Posterior cingulate gyrus (tissue), 11 donors: ENCODE measurements at places on chromosomes 3 and 15.

DNA sequence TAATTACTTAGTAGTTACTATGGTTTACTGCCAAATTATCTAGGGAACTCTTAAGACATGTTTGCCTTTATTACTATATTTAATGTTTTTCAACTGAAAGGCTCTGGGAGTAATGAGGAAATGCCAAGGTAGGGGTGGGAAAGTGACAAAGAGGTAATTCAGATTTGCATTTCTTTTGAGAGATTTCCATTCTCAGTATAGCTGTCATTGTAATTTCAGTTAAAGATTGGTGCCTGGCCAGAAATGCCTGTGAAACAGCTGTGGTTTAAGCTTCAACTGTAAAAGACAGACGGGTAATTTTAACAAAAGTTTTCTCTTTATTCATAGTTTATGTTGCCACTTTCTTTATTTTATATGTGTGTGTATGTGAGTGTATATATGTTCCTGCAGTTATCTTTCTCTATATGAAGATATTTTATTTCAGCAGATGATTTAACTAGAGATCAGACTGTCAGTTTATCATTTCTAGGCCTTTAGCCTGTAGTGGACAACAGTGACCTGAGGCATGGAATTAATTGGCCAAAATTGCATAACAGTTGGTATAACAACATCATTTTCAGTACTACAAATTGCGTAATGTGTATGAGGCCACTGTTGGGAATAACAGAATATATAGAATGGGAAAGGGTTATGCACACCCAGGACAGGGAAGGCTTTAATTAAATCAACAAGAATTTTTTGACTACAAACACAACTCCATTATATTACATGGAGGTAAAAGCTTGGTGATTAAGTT is 119.0 kb downstream of the BBX start:
- DNase-seq: no peak

GRCh38 chr3:61980041-61980440 is 393.3 kb downstream of the FEZF2 start:
- no peak for DNase-seq

GRCh38 chr3:16548721-16549120 is 35.2 kb upstream of the RFTN1 start:
- DNase-seq: no peak

DNA sequence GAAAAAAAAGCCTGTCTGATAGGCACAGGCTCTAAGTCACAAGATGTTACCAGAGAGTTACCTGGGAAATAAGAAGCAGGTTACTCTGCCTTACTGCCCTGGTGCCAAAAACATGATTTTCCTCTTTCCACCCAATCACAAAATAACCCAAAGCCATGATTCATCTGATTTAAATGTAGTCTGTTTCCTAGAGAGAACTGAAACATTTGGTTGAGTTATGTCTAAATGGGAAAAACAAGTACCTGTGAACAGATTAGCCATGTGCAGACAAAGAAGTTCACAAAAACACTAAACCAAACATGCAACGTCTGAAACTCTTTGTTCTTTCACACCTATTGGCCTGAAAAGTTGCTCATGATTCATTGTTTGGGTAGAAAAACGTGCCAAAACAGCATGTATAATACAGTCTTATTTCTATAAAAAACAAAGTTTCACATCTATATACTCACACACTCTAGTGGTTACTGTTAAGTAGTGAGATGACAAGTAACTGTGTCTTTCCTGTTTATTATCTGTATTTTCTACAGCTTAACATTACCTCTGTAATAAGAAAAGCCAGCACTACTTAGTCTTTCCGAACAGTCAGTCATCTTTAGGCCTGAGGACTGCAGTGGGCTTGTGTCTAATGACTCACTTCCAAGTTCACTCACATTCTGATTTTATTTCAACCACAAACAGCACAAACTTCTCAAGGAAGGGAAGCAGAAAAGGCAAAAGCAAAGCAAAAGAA is 30.2 kb downstream of the FAM174B start:
- DNase-seq: no peak

DNA sequence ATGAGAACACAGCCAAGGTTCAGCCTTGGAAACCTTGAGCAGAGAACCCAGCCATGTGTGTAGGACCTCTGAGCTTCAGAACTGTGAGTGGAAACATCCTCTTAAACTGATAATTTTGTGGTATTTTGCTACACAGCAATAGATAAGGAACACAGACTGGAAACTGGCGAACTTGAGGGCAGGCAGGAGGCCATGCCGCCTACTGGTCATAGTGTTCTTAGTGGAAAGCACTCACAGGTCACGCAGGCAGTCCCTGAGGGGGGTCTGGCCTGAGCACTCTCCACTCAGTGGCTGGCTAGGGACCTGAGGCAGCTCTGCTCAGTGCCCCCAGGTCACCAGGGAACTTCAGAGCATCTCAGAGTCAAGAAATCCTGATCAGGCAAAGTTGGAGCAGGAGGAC is 9.7 kb upstream of the XIRP1 start:
- DNase-seq: no peak
